Right lobe of liver (tissue), 6 donors: ENCODE measurements at places on chromosomes 4 and X.

- DNase-seq: no peak
These were observed 72.4 kb downstream of the ANKRD50 start for GRCh38 chr4:124640022-124640730.

GRCh38 chrX:118666521-118666920, 60.9 kb upstream of the IL13RA1 start:
- no peak for DNase-seq

- DNase-seq: no peak
These were observed 69.7 kb downstream of the TMEM154 start for GRCh38 chr4:152610131-152610530.

GRCh38 chr4:110197529-110198042, 829 bp downstream of the ELOVL6 start:
- DNase-seq: peak; percentile 70

- DNase-seq: no peak
These were observed 190.2 kb downstream of the DCLK2 start for GRCh38 chr4:150268444-150268843.

DNA sequence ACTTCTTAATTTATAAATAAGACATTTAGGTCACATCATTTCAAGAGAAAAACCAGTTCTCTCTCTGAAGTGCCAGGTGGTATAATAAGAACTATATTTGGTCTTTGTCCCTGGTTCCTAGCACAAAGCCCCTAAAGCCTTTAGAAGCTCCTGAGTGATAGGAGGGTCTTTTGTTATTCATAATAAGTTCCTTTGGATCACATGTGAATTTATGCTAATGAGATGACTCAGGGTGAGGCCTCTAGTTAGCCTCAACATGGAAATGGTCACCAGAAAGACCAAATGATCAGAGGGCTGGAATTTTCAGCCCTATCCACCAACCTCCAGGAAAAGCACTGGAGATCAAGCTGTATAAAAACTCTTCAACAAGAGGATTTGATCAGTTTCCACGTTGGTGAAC, 68.1 kb upstream of the BLTP1 start:
- no peak for DNase-seq

- DNase-seq: no peak
These were observed 4.5 kb downstream of the DDX60L start for GRCh38 chr4:168475745-168476144.

GRCh38 chr4:33013282-33013681, 2293.1 kb downstream of the PCDH7 start:
- DNase-seq: no peak

DNA sequence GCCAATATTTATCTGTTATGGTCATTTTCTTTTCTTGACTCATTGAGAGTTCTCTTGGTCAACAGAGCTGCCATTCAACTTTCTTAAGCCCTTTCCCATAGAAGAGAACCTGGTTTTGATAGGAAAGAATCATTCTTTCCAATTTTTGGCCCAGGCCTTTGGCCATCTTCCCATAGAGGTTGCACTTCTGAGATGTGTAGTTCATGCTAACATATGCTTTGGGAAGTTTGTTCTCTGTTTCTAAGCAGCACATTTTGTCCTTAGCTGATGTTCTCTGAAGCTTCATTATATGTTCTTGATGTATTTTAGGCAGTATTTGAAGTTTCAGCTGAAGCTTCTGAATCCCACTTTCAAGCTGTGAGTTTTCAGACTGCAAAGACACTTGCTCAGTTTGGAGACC, 161.1 kb downstream of the VEGFC start:
- DNase-seq: no peak

DNA sequence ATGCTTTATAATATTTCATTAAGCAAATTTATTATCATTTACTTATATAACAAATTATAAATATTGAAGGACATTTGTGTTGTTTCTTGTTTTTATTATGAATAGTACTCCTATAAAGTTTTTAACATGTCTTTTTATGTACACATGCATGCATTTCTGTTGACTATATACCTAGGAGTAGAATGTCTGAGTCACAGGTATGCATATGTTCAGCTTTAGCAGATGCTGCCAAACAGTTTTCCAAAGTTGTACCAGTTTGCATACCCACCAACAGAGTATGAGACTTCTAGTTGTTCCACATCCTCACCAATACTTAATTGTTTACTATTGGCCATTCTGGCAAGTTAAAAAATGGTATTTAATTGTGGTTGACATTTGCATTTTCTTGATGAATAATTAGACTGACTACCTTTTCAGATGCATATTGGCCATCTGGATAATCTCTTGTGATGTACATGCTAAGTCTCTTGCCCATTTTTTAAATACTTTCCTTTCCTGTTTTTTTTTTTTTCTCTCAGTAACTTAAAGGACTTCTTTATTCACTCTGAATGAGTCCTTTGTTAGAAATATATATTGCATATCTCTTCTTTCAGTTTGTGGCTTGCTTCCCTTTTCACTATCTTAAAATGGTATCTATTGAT, 132.2 kb upstream of the TRIM2 start:
- no peak for DNase-seq

GRCh38 chr4:94459462-94460161, 7.9 kb downstream of the PDLIM5 start:
- DNase-seq: no peak

GRCh38 chrX:153816831-153817690, 13.3 kb downstream of the PDZD4 start:
- DNase-seq: no peak

GRCh38 chrX:56505866-56506265, 57.6 kb upstream of the UBQLN2 start:
- DNase-seq: no peak

DNA sequence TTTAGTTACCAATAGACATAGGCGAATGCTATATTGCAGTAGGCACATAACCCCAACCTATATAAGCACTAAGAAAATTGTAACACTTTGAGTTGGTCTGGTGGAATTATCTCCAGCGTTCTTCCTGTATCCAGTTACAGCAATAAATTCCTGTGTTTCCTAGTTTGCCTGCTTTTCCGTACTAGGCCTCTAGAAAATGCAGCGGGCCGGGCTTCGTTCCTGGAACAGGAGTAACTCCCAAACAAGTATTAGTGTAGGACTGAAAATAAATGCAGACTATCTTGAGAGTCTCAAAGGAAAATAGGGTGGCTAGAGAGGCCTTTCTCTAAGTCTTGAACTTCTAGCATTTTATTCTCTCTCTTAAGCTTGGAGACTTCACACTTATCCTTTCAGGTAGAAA, 159.8 kb downstream of the OR13H1 start:
- no peak for DNase-seq

DNA sequence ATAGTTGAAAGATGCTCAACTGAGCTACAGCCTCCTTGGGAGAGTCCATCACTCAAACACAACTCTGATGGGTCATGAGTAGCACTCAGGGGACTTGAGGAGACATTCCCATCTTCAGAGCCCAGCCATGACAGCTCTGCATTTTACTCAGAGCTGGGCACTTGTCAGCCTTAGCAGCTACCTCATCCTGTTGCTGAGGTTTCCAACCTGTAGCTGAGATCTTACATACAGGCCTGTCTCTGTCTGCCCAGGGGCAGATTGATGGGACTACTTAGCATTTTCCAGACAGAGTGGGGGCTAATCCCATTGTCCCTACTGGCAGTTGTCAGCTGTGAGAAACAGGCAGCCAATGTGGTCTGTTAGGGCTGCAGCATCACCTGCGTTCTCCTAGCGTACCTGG, 3.5 kb downstream of the FHDC1 start:
- DNase-seq: no peak

DNA sequence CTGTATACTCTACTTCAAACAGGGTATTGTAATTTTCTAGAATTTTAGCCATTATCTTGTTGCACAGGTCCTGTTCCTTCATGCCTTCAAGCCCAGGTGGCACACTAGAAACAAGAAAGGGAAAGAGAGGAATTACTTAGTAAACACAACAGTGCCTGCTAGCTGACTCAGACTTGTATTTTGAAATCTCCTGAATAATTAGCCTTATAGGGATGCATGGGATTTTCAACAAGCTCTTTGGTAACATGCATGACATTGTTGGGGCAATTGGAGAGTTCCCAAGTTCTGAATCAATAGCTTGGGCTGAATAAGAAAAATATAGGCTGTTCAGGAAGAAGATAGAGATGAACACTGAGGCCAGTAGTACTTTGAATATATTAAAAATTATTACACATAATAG, 118.8 kb downstream of the FAM13A start:
- no peak for DNase-seq

DNA sequence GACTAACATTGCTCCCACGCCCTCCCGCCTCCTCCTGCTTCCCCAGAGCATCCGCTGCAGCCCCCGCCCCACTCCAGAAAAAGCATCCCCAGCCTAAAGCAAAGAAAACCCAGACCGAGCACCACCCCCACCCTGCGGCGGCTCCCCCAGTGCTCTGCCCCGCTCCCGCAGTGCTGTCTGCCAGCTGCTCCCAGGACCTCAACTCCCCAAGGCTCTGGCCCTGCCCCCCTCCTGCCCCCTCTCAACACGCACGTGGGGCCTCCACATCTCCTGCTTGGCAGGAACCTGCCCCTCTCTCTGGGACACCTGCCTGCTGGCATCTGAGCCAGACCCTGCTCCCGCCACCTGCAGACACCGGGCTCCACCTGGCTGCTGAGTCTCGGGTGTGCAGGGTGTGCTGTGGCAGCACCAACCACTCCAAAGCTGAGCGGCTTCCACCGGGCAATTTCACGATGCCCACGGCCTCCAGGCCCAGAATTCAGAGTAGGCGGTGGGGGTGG, 79.4 kb downstream of the FAM53A start:
- peak; percentile 19 for DNase-seq

DNA sequence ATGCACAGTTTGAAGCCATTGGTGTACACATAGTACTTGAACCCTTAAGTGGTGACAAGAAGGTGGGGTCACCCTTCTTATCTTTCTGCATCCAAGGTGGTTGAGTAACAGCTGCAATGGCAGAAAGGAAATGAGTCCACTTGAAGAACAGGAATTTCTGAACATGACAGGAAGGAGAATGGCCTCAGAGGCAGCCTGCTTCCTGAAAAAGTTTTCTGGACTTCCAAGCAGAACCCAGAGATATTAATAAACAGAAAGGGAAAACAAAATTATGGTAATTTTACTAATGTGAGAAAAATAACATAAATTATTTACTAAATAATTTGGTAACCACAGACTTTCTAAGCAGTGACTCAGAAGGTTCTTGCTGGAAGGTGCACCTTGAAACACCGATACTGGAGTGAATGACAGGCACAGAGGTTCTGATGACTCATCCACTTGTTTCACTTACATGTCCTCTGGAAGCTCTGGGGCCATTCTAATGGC, 119.9 kb upstream of the HS3ST1 start:
- DNase-seq: no peak

DNA sequence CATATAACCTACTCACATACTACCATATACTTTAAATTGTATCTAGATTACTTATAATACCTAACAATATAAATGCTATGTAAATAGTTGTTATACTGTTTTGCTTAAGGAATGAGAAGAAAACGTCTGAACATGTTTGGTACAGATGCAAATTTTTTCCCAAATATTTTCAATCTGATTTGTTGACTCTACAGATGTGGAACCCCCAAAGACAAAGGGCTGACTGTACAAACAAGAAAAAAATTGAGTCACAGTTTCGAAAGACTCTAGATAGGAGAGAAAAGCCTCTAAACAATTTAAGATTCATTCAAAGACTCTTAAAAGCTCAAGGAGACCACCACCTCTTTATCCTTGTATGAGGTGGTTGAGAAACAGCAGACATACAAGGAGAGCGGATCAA, 142.8 kb downstream of the SLC7A11 start:
- DNase-seq: no peak

DNA sequence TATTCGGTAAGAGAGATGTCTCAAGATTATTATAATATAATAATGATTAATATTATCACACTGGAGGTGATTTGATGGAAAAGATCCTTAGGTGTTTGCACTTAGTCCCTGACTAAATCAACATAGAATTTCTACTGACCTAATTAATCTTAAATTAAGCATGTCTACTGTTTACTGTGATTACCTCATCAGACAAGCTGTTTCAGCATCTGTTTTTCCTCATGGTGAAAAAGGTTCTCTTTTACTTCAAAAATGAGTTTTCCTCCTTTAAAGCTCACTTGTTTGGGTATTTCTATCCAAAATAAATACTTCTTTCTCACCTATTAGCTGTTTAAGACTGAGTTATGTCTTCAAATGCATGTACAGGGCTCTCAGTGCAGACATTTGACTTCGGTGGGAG, 407.8 kb downstream of the NKX6-1 start:
- DNase-seq: no peak

- no peak for DNase-seq
These were observed 9.3 kb upstream of the HAUS3 start for GRCh38 chr4:2251073-2251794.

- DNase-seq: no peak
These were observed 646.0 kb upstream of the PITX2 start for GRCh38 chr4:111268769-111269414.

DNA sequence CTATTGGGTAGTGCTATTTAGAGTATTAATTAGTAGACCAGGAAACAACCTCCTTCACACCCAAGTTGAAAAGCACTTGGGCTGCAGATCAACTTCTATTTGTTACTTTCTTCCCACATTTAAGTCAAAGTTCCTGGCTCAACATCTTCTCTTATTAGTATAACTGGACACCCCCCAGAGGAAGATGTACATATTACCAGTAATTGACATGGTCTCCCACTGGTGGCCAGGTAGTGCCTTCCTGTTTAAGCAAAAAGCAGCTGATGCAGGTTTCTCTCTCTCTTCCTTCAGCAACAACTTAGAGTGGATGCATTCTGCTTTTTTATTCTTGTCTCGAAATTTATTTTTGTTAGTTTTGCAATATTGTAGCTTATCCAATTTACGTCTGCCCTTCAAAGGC, 438.1 kb downstream of the GBA3 start:
- no peak for DNase-seq

- no peak for DNase-seq
These were observed 56.9 kb downstream of the MAGEC1 start for GRCh38 chrX:141960578-141960977.

GRCh38 chrX:102835504-102836146, 101.4 kb upstream of the RAB40AL start:
- DNase-seq: no peak

GRCh38 chrX:103170216-103170615, 44.7 kb upstream of the BEX4 start:
- no peak for DNase-seq

DNA sequence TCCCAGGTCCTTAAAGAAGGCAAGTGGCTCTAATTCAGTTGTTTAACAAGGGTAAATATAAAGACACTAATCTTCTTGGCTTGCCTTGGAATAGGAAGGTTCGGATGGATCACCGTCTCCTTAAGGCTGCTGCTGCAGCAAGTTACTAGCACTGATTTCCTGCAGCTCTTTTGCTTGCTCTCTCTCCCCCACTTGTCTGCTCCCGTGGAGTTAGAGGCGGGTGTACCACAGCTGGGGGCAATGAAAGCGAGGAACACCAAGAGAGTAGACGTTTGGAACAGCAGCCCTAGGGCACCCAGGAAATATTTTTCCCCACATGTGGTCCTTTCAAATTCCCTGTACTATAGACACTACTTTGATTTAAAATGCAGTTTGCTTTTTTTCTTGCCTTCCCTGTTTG, 202.2 kb downstream of the SH2D1A start:
- DNase-seq: no peak

GRCh38 chr4:7037425-7037824, 5.7 kb upstream of the TADA2B start:
- DNase-seq: no peak

GRCh38 chr4:7134737-7135388, 57.5 kb upstream of the SORCS2 start:
- DNase-seq: no peak

GRCh38 chrX:125287282-125287681, 32.4 kb upstream of the TEX13C start:
- no peak for DNase-seq
